NK-92 treated with Interleukin-12 subunit alpha and Interleukin-12 subunit beta, amount 100 ng/mL, for 24 hours (cell line): ENCODE measurements at places on chromosomes 3 and 15.

DNA sequence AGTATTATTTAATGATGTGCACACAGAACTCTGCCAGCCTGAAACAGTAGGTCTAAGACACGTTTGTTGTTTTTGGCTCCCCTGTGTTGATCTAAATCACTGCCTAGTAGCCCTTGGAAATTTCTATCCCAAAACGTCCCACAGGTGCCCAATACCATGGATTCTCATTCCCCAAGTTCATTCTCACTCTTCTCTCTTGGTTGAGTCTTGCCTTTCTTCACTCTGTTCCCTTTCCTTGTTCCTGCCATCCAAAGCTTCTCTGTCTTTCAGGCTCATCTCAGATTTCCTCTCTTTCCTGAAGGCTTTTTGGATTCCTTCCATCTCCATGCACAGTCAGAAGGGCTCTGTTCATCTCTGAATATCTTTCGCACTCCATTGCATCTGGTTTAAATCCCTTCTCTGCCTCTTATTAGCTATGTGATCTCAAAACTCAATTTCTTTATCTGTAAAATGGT is 54.2 kb downstream of the PPARG start:
- no peak for DNase-seq

GRCh38 chr3:184238246-184238818 is 8.9 kb downstream of the VWA5B2 start:
- no peak for DNase-seq

GRCh38 chr3:197575362-197575761 is 19.6 kb upstream of the BDH1 start:
- DNase-seq: no peak

DNA sequence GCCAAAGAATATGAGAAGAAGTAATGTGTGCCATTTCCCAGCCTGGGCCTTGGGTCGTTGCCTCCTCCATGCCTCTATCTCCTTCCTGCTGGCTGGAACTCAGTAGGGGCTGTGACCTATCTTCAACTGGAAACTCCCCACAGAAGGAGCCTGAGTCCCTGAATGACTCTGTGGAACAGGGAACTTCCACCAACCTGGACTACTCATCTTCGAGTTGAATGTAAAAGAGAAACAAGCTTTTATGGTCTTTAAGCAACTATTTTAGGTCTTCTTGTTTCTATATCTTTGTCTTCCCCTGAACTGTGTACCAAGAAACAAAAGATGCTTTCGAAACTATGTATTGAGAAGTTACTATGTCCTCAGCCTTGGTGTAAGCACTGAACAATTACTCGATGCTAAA is 355.3 kb upstream of the NR2F2 start:
- no peak for DNase-seq

DNA sequence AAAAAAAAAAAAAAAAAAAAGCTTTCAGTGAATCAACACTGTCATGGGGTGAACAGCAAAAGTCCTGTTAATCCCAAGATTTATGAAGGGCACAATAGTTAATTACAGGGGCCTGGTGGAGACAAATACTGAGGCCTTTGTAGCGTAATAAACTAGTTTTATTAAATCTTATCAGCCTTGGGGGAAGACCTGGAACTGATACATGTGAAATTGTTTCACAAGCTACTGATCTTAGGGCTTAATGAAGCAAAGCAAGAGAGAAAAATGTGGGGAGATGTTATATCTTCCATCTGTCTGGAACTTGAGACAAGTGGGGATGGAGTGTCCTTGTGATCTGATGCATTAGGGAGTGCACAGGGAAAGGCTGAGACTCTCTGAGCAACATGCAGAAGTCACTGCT is 47.9 kb upstream of the OSBPL11 start:
- DNase-seq: no peak

DNA sequence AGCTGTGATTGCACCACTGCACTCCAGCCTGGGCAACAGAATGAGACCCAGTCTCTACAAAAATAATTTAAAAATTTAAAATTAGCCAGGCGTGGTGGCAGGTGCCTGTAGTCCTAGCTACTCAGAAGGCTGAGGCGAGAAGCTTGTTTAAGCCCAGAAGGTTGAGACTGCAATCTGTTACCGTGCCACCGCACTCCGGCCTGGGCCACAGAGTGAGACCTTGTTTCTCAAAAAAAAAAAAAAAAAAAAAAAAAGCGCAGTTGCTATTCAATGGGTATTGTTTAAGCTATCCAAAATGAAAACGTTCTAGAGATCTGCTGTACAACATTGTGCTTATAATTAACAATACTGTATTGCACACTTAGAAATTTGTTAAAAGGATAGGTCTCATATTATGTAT is 24.0 kb downstream of the ZNF148 start:
- no peak for DNase-seq

- no peak for DNase-seq
These were observed 5.6 kb downstream of the CEP70 start for GRCh38 chr3:138588445-138588844.

GRCh38 chr15:44712346-44713005 is 1.2 kb downstream of the B2M start:
- no peak for DNase-seq

DNA sequence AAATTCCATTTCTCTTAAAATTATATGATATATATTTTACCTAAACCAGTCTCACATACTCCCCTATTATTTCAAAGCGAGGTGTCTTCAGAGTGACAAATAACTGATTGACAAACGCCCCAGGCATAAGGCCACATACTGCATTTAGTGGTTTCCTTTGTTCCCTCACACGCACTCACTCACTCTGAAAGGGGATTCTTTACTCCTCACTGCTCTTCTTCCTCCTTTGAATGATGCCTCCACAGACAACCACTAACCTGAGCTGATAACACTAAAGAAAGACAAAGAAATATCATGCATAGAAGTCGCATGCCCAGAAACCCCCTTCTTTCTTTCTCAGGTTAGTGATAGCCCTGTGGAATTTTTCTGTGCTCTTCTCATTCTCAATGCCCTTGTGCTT is 24.1 kb upstream of the BBX start:
- no peak for DNase-seq

DNA sequence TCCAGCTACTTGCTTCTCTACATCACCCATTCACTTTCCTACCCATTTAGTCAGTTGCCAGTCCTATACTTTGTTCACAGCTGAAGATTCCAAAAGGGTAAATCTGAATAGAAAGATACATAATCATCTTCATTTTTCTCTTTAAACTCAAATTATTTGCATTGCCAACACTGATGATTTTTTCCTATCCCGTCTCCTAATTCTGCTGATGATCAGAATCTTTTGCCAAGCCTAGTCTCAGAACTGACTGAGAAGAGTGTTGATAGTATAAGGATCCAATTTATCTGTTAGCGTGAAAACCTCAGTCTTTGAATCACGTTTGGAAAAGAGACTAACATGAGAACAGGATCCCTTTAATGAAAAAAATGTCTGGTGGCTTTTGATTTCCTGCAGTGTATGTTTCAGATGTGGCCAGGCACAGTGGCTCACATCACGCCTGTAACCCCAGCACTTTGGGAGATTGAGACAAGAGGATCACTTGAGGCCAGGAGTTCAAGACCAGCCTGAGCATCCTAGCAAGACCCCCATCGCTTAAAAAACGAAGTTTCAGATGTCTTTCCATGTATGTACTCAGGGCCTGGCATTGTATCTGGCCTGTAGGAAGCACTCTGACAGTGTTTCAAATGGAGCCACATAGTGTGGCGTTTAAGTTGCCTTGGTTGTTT is 169.4 kb downstream of the KLHL25 start:
- DNase-seq: no peak

GRCh38 chr15:57427367-57427821 is 51.1 kb downstream of the CGNL1 start:
- no peak for DNase-seq

- DNase-seq: no peak
These were observed 101.8 kb downstream of the NFKBIZ start for GRCh38 chr3:101950985-101951733.

- DNase-seq: no peak
These were observed 38.0 kb downstream of the ARRDC4 start for GRCh38 chr15:97998307-97999071.

GRCh38 chr3:72299823-72300222 is 514.9 kb upstream of the PROK2 start:
- DNase-seq: no peak

GRCh38 chr3:101340591-101340990 is 20.2 kb upstream of the IMPG2 start:
- no peak for DNase-seq

GRCh38 chr15:94607176-94607654 is 375.9 kb downstream of the MCTP2 start:
- DNase-seq: no peak

- no peak for DNase-seq
These were observed 34.8 kb upstream of the CTSH start for GRCh38 chr15:78979456-78980320.

- DNase-seq: no peak
These were observed 101.2 kb upstream of the ETV5 start for GRCh38 chr3:186209810-186210752.

GRCh38 chr3:195876297-195877064 is 31.9 kb downstream of the TNK2 start:
- no peak for DNase-seq

- no peak for DNase-seq
These were observed 693 bp downstream of the CD200 start for GRCh38 chr3:112333381-112334317.

DNA sequence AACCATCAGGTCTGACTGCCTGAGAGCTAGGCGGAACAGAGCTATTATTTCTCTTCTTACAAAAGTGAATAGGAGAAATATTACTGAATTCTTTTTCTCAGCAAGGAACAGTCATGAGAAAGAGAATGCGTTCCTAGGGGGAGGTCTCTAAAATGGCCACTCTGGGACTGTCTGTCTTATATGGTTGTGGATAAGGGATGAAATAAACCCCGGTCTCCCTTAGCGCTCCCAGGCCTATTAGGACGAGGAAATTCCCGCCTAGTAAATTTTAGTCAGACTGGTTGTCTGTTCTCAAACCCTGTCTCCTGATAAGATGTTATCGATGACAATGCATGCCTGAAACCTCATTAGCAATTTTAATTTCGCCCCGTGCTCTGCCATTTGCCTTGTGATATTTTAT is 20.1 kb upstream of the WDR5B start:
- DNase-seq: no peak

DNA sequence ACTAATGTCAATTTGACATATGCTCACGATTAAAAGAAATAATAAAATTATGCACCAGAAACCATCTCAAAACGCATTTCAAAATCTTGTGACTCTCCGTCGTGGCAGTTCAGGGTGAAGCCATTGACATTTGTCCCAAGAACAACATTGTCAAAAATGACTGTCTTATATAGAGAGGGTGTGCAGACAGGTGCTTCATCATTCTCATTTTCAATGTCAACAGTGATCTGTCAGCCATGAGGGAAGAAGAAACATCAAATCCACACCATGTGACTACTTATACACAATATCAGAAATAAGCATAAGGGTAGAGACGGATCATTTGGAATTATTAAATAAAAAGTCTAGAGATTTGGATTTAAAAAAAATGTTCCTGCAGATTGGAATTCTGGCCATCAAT is 65.1 kb upstream of the C3orf49 start:
- DNase-seq: no peak

GRCh38 chr15:67850994-67851571 is 11.2 kb upstream of the RNU6-1 start:
- no peak for DNase-seq

DNA sequence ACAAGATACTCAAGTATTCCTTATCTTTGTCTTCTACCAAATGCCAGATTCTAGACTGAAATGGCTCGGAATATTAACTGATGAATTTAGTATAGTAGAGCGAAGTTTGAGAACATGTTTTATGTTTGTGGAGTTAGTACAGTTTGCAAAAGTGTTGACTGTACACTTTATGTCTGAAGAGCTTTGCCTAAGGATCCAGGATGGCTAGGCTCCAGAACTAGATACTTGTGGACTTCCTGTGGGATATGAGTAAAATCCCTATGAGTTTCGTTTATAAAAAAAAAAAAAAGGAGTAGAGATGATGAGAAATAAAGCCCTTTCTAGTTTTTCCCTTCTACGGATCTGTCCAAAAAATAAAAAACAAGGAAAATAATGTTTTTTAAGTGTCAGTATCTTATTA is 96.7 kb downstream of the TP63 start:
- DNase-seq: no peak

GRCh38 chr3:108124337-108125152 is 33.7 kb upstream of the CD47 start:
- no peak for DNase-seq

DNA sequence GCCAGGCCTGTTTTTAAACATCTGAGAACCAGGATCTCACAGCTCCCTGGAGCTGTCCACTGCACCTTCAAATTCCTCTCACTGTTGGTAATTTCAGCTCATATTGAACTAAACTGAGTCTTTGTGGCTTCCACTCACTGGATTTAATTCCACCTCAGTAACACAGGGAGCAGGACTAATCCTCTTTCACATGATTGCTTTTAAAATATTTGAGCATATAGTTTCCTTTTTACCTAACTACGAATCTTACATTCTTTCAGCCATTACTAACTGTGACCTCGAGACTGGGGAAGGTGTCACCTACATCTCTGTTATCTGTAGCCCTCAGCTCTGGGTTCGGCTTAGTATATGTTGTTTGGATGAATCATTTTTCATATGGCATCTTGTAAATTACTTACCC is 194.3 kb upstream of the C2CD4B start:
- DNase-seq: no peak

DNA sequence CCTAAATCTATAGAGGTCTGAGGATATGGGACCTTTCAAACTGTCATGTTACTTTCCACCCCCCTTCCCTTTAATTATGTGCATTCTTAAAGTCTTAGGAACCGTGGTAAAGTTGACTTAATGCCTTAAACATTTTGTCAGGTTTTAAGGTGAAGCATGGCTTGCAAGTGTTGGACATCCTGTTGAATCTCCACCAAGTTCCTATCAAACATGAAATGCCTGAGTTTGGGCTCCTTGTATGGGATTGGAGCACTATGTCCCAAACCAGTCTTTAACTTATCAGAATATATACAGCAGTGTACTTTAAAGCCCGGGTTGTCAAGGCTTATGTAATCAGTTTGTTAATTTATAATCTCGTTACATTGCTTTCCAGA is 1.1 kb downstream of the SNRK start:
- DNase-seq: no peak

DNA sequence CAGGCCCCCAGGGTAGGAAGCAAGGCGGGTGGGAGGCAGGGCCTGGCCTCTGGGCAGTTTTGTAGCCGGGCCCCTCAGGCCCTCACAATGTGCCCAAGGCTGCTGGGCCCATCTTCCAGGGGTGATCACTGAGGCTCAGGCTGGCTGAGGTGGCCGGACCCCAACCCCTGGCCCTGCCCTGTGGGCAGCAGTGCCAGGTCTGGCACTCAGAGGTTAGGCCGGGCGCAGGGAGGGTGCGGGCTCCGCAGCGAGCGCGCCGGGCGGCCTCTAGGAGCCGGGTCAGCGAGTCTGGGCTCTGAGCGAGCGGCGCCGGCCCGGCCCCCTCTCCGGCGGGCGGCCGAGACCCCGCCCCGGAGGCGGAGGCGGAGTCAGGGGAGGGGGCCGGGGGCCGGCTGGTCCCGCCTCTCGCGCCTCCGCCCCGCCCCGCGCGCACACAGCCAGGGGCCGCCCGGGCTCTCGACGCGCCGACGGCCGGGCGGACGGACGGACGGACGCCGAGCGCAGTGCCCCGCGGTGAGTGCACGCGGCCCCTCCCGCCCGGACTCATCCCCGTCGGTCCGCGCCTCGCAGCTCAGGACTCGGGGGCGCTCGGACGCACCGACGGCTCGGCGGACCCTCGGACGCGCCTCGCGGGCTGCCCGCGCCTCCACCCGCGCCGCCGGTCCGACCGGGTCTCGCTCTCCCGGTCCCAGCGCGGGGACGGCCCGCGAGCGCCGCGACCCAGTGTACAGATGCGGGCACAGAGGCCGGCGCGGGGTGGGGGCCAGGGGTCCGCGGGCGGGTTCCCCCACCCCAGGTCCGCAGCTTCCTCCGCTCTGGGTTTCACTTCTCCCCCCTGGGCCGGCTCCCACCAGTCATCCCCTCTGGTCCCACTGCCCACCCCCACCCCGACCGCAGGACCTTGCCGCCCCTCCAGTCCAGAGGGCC is at the start of gene FBLN2:
Gene FBLN2, plus strand, starts transcription at position 430 of the 927 bp plus-strand sequence. CDS start 21,231 bp downstream, outside the sequence.
- no peak for DNase-seq
